Endodermal cell (in vitro differentiated cells): ENCODE measurements at places on chromosomes 16 and 17. TPM values are rescaled to one million over a fixed set of nuclear protein-coding genes. Genes with fewer than 3 reads are reported as not detected.

Gene SLC9A5
- total RNA-seq = 6.4 and 9.0 TPM in 2 replicates

Gene HOXB1
- total RNA-seq = not detected in 2 replicates

Gene KCNH4
- total RNA-seq = 0.07 TPM in 1 of 2 replicates, not detected in the other

Gene ST6GALNAC1
- not detected in 3 replicates for total RNA-seq

Gene BICDL2
- total RNA-seq = 2.0 to 5.9 TPM (median 4.7 TPM) in 3 replicates

Gene TBC1D3E
- 0.38 TPM in 1 of 3 replicates, not detected in the others for total RNA-seq

Gene KRTAP4-9
- not detected in 3 replicates for total RNA-seq

Gene NXPH3
- total RNA-seq = 4.0 to 5.9 TPM (median 5.1 TPM) in 3 replicates

GRCh38 chr17:43784628-43785101 lies 4.4 kb downstream of the CFAP97D1 start:
- H3K27ac ChIP-seq = no peak overlapping the region
- no peaks in the 10 kb centered on the region for H3K36me3 ChIP-seq
- no peaks in the 10 kb centered on the region for H3K4me1 ChIP-seq
- no peak for DNase-seq
- H3K27me3 ChIP-seq = peaks cover under 1% of the 10 kb centered on the region

- no peak overlapping the region for H3K27ac ChIP-seq
- no peaks in the 10 kb centered on the region for H3K27me3 ChIP-seq
- H3K36me3 ChIP-seq = peaks cover 73% of the 10 kb centered on the region
- H3K4me3 ChIP-seq = no peak overlapping the region
- no peaks in the 10 kb centered on the region for H3K4me1 ChIP-seq
These were observed 7.3 kb downstream of the KIF18B start for GRCh38 chr17:44940317-44940716.

DNA sequence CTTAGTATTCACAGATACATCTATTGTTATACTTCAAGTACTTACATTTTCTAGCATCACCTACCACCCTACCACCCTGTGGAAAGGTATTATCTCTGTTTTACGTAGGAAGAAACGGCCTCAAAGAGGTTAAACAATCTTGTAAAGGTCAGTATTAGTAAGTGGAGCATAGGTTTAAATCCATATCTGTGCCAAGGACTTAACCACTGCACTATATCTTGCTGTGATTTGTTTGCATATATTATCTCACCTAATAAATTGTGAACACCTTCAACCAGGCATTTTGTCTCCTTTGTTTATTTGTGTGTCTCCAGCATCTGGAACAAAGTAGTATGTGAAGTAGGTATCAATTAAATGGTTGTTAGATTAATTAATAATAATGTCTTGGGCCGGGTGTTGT lies 27.3 kb downstream of the IGF2BP1 start:
- H3K27me3 ChIP-seq = no peaks in the 10 kb centered on the region
- peaks cover 23% of the 10 kb centered on the region for H3K4me1 ChIP-seq
- no peak overlapping the region for H3K4me3 ChIP-seq

DNA sequence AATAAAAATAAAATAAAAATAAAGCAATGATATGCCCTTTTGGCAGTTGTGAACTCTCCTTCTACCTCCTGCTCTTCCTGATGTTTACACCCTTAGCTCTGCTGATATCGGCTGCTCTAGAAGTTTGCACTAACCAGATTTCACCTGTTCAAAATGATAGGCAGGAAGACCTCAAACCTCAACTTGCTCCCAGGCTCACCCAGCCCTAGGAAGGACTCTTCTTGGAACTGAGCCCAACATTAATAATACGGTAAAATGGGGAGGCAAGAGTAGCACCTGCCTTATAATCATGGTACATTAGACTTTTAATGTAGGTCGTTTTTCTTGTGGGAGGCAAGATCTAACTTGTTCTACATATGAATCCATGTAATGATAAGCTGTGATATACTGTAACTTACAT lies 61.2 kb upstream of the MED13 start:
- no peaks in the 10 kb centered on the region for H3K36me3 ChIP-seq
- H3K4me3 ChIP-seq = no peak overlapping the region
- no peaks in the 10 kb centered on the region for H3K27me3 ChIP-seq
- H3K4me1 ChIP-seq = no peaks in the 10 kb centered on the region
- DNase-seq = no peak
- H3K27ac ChIP-seq = no peak overlapping the region

GRCh38 chr16:9545522-9546437 lies 454.3 kb downstream of the HAPSTR1 start:
- no peaks in the 10 kb centered on the region for H3K27me3 ChIP-seq
- no peak for DNase-seq
- no peaks in the 10 kb centered on the region for H3K4me1 ChIP-seq

- no peak for DNase-seq
- peaks cover 29% of the 10 kb centered on the region for H3K36me3 ChIP-seq
- no peak overlapping the region for H3K27ac ChIP-seq
- no peaks in the 10 kb centered on the region for H3K4me1 ChIP-seq
- no peak overlapping the region for H3K4me3 ChIP-seq
- H3K27me3 ChIP-seq = no peaks in the 10 kb centered on the region
These were observed 36.3 kb upstream of the BCAR1 start for GRCh38 chr16:75287708-75288107.

DNA sequence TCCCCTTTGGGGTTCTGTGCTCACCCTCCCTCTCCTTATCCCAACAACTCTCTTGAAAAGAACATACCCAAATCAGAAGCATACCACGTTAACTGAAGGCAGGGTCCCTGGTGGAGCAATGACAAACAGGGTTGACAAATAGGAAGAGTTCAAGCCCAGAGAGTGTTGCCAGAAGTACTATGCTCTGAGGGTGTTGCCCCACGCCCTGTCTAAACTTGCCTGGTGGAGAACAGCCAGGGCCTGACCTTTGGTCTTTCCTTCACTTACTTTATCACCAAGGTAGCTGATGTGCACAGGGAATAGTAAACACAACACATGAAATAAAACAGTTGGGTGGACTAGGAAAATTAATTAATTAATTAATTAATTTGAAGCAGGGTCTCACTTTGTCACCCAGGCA lies 23.3 kb downstream of the ZNF75A start:
- H3K4me1 ChIP-seq = no peaks in the 10 kb centered on the region
- H3K27ac ChIP-seq = no peak overlapping the region
- H3K27me3 ChIP-seq = no peaks in the 10 kb centered on the region
- DNase-seq = no peak
- H3K4me3 ChIP-seq = no peak overlapping the region
- no peaks in the 10 kb centered on the region for H3K36me3 ChIP-seq

GRCh38 chr16:13322336-13322735 lies 420.9 kb downstream of the SHISA9 start:
- H3K4me3 ChIP-seq = no peak overlapping the region
- H3K27me3 ChIP-seq = no peaks in the 10 kb centered on the region
- peak; percentile 58 for DNase-seq
- no peaks in the 10 kb centered on the region for H3K36me3 ChIP-seq
- H3K27ac ChIP-seq = no peak overlapping the region

- no peak overlapping the region for H3K4me3 ChIP-seq
- H3K27ac ChIP-seq = no peak overlapping the region
- H3K36me3 ChIP-seq = no peaks in the 10 kb centered on the region
- no peaks in the 10 kb centered on the region for H3K4me1 ChIP-seq
These were observed 6.3 kb upstream of the CBX4 start for GRCh38 chr17:79845601-79845949.

DNA sequence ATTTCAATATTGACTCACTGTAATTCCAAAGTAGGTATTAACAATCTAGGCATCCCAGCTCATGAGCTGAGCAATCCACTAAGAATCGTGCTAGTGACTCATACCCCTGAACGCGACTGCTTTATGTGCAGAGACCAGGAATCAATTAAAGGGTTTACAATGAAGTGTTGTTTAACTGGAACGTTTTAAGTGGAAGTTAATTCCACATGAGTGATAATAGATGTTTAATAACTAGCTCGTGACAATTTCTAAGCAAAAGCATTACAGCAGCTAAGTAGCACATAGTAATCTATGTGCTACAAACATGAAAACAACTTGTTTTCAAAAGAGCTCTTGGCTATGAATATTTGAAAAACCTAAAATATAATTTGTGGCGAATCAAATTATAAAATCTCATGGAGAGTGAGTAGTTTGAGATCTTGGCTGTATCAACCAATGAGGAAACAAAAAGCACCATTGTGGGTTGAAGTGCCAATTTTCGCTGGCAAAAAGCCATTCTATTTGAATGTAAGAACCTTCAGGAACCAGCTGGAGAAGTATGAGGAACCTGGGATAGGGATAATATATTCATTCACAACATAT lies 9.4 kb downstream of the GJC1 start:
- H3K36me3 ChIP-seq = peaks cover 33% of the 10 kb centered on the region
- H3K27me3 ChIP-seq = no peaks in the 10 kb centered on the region
- H3K4me1 ChIP-seq = no peaks in the 10 kb centered on the region
- H3K4me3 ChIP-seq = no peak overlapping the region

DNA sequence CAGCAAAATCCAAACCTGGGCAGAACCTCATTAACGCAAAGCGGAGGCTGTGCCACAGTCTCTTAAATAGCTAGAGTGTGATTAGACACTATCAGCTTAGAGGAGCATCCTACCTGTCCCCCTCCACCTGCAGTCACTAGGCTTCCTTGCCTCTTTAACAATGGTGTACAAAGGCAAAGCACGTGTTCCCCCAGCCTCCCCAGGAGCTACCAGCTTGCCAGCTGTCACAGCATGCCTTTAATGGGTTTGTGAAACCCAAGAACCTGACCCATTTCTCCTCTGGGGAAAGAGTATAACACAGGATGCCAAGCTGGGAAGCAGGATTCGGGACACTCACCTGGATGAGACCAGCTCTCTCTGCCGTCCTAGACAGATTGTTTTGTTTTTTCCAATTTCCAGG lies 37.2 kb upstream of the TBX2 start:
- H3K4me3 ChIP-seq = no peak overlapping the region
- H3K4me1 ChIP-seq = peaks cover 3% of the 10 kb centered on the region
- no peaks in the 10 kb centered on the region for H3K36me3 ChIP-seq
- no peak overlapping the region for H3K27ac ChIP-seq

GRCh38 chr16:60646631-60647030 lies 1389.6 kb downstream of the CDH8 start:
- no peaks in the 10 kb centered on the region for H3K4me1 ChIP-seq
- H3K4me3 ChIP-seq = no peak overlapping the region
- no peak for DNase-seq
- no peak overlapping the region for H3K27ac ChIP-seq
- H3K27me3 ChIP-seq = no peaks in the 10 kb centered on the region

- H3K27me3 ChIP-seq = no peaks in the 10 kb centered on the region
- H3K27ac ChIP-seq = no peak overlapping the region
- H3K4me3 ChIP-seq = no peak overlapping the region
- H3K36me3 ChIP-seq = no peaks in the 10 kb centered on the region
These were observed 9.5 kb downstream of the ABCA9 start for GRCh38 chr17:69050999-69051775.

DNA sequence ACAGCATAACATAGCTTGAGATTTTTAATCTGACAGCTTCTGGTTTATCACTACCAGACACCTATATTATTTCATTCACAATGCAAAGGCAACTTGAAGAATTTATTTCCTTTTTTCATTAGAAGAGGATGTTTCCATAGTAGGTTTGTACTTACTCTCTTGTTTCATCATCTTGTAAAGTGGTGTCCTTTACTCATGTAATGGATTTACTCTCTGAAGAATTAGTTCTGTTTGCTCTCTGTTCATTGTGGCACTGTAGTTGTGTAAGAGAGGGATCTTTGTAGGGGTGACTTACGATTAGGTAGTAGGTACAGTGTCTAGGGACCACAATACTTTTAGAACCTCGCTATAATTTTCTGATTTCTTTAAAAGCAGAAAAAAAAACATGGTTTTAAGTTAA lies 256.1 kb downstream of the BCAS3 start:
- no peak for DNase-seq
- no peaks in the 10 kb centered on the region for H3K27me3 ChIP-seq
- H3K4me3 ChIP-seq = no peak overlapping the region
- no peaks in the 10 kb centered on the region for H3K4me1 ChIP-seq
- no peaks in the 10 kb centered on the region for H3K36me3 ChIP-seq
- H3K27ac ChIP-seq = no peak overlapping the region

- H3K27me3 ChIP-seq = no peaks in the 10 kb centered on the region
- H3K4me1 ChIP-seq = peaks cover 4% of the 10 kb centered on the region
- peak within 1 kb of the TSS; percentile 93 for H3K4me3 ChIP-seq
These were observed at the start of gene TOM1L1 for GRCh38 chr17:54900457-54901229. TOM1L1 (plus strand) TSS chr17:54900852; CDS start chr17:54900866, 14 bp downstream.

DNA sequence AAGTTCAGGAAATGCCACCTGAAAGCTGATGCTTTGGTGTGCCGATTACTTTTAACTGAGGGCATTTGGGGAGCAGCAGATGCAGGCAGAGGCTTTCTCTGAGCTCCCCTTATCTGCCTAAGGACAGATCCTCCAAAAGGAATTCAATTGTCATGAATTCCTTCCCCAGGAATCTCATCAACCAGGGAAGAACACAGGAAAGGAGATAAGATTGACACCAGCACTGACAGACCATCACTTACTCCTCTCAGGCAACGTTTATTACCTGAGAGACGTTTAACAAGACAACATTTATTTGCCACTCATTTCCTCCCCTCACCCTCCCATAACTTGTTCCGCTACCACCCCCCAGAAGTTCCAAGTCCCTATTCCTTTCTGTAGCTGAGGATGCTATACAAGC lies 17.6 kb upstream of the CDRT4 start:
- no peaks in the 10 kb centered on the region for H3K27me3 ChIP-seq
- no peak overlapping the region for H3K4me3 ChIP-seq
- H3K36me3 ChIP-seq = peaks cover 73% of the 10 kb centered on the region
- DNase-seq = no peak
- peaks cover 5% of the 10 kb centered on the region for H3K4me1 ChIP-seq

DNA sequence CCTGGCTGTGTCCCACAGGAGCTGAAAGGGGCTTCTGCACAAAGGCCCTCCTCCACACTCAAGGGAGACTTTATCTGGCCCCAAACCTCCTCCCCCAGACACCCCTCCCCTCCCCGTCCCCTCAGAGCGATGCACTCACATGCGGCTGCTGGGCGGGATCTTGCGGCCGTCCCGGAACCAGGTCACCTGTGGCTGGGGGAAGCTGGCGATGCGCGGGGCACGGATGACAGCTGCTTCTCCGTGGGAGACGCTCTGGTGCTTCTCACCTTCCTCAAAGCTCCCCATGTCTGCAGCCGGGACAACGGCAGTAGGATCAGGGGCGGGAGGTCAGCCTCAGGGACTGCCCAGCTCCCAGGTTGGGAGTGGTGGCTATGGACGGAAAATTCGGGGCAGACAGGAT lies 144.0 kb upstream of the CDC42EP4 start:
- no peak overlapping the region for H3K4me3 ChIP-seq
- DNase-seq = peak; percentile 68
- H3K27me3 ChIP-seq = no peaks in the 10 kb centered on the region
- H3K27ac ChIP-seq = no peak overlapping the region
- no peaks in the 10 kb centered on the region for H3K4me1 ChIP-seq

DNA sequence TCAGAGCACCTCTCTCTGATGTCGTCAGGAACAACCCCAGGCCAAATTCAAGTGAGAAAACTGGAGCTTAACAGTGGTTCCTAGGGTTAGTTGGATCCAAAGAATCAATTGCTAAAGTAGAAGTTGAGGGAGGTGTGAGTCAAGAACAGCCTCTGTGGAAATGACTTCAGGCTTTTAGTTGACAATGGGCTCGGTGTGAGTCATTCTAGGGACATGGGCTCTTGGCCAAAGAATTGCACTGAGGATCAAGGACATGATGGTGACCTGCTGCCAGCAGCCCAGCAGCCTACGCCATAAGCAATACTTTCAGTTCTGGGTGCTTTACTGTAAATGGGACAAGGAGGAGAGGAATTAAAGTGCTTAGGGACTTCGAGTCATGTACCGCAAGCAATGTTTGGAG lies 32.1 kb upstream of the SMURF2 start:
- H3K27ac ChIP-seq = no peak overlapping the region
- H3K27me3 ChIP-seq = no peaks in the 10 kb centered on the region
- no peak for DNase-seq

- peaks cover 4% of the 10 kb centered on the region for H3K36me3 ChIP-seq
- H3K27ac ChIP-seq = no peak overlapping the region
- H3K4me1 ChIP-seq = peaks cover 5% of the 10 kb centered on the region
- no peaks in the 10 kb centered on the region for H3K27me3 ChIP-seq
These were observed 797 bp downstream of the GRB7 start for GRCh38 chr17:39738568-39738901.
